ENCODE measurements at places on chromosomes 1 and 21.

GRCh38 chr21:37956772-37957171 lies 40.5 kb upstream of the KCNJ6 start:
- no peak for DNase-seq

DNA sequence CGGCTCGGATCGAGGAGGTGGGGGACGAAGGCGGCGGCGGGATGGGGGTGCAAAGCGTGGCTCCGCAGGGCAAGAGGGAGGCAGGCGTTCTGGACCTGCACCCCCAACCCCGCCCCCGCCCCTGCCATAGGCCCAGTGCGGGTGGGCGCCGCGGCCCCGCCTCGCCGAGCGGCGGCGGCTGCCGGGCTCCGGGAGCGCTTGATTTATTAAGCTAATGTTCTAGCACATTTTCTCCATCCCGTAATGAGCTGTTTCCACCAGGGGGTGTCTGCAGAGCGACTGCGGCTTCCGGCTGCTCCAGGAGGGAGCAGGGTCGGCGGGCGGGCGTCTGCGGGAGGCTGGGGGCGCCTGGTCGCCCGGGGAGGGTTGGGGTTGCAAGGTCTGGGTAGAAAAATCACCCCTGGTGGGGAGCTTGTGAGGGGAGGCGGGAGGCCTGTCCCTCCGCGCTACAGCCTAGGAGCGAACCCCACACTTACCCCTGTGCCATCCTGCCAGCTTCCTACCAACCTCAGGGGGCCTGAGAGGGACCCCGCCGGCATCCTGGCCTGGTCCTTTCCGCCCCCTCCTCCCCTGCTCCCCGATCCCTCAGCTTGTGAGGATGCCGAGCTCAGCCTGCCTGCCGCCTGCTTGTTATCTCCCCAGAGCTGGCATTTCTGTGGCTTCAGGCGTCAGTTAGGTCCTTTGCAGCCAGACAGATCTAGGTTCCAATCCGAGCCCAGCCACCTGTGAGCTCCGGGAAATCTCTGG lies 48.5 kb upstream of the ACOT11 start:
- peak; percentile 34 for DNase-seq

GRCh38 chr1:48208251-48208650 lies 14.3 kb upstream of the SLC5A9 start:
- DNase-seq, result no peak

GRCh38 chr1:15719381-15720120 lies 16.5 kb upstream of the SLC25A34 start:
- no peak for DNase-seq

DNA sequence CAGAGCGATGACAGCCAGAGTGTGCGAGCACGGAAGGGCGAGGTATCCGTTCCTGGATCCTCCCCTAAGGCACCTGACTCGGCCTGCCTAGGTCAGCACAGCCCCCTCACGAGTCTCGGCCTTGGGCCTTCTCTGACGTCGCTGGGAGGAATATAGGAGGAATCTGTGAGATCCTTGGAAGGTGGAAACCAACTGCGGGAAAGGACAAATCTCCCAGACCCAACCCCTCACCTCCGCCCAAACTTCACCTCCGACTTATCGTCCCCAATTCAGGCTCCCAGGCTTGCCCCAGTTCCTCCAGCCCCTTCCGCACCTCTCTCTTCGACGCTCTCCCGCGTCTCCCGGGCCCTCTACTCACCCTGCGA lies 494 bp downstream of the APH1A start:
- peak; percentile 42 for DNase-seq

- DNase-seq, result no peak
These were observed 83.4 kb downstream of the RUNX3 start for GRCh38 chr1:24846671-24847070.

DNA sequence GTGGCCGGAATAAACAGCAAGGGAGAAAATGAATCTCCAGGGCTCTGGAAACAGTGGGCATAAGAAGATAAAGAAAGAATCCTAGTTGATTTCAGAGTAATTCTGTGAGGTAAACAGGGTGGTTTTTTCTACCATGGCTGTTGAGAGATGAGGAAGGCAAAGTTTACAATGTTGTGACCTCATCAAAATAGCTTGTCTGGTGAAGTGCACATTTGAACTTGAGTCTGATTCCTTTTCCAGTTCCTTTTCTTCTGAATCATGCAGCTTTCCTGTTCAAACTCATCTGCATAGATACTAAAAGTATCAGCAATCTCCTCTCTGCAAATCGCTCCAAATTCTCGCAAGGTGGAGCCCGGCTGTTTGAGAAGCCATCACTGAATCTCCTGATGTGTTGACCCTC lies 161.7 kb downstream of the PLPP3 start:
- no peak for DNase-seq

DNA sequence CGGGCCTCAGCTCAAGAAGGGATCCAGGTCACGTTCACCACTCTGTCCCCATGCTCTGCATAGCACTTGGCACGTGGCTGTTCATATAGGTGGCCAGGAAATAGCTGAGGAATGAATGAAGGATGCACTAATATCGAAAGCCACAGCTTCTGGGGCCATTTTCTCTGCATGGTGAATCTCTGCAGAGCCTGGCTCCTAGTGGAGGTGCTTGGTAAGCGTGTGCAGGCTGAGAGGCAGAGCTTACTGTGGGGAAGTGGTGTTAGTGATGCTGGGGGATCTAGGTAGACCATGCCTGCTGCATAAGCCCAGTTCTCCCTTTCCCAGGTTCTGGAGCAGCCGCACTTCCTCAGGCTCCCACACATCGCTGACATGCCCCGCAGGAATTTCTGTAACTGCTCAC lies 8.3 kb downstream of the CSRP1 start:
- DNase-seq, result no peak

GRCh38 chr1:30299393-30299792 lies 424.0 kb downstream of the MATN1 start:
- DNase-seq, result no peak

DNA sequence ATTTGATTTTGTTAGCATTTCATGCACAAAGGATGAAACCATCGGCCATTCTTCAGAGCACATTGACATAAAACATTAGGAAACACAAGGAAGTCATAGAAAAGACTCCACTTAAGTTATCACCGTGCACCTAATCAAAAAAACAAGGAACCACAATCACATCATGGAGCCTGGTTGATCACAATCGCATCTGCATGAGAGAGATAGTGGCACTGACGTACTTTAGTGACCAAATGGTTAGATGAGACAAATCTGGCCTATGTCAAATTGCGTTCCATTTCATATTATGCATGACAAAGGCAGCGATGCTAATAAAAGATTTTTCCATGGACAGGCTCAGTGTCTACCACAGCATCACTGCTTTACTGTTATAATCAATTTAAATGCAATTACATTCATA lies 571.8 kb upstream of the ADGRL2 start:
- no peak for DNase-seq

DNA sequence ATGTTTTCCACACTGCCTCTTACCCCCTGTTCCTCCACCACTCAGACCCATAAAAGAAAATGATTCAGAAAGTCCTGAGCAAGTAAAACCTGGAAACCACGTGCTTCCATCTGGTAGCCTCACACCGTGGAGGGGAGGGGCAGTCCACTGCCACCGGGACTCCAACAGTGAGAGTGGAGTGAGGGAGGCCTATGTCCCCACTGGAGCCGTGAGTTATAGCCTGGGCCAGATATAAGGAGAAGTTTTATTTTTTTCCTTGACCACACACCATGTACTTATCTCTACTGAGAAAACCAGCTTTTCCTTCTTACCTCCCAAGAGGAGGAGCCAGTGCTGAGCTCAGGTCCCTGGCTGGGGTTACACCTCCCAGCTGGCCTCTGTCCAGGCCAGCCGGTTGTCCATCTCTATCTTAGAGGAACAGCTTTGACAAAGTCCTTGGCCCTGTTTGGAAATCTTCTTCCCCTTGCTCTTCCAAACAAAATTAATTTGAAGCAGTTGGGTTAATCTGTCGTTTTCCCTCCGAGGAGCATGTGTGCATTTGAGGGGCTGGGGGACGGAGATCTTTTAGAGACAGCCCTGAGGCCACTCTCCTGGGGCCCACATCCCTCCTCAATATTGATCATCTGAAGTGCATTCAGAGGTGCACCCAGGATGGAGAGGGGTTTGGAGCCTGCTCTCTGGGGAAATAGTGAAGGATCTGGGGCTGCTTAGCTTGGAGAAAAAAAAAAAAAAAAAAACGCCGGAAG lies 49.1 kb upstream of the SERBP1 start:
- DNase-seq, result no peak

DNA sequence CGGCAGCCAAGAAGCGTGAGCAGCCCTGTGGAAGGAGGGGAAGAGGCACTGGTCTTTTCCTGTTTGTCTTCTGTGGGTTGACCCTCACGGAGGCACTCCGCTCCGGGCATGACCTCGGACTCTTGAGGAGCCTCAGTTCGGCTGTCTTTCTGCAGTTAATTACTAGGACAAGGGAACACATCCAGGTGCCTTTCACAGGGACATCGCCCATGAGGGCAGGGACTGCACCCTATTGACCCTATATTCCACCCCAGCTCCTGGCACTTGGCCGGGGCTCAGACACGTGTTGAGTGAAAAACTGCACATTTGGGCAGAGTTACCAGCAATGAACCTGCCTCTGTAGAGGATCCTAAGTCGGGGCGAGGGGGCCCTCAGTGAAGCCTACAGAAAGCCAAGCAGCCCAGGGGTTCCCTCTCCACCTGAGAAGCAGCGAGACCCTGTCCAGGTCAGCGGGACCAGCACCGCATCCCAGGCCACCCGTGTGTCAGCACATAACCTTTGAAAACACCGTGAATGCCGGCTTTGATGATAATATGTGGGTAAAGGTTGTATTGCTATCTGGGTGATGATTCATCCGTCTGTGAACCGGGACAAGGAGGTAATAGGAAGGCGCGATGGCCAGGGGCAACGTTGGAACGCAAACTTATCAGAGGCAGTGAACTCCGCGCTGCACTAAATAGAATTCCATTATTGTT lies 161.4 kb upstream of the ARHGEF16 start:
- DNase-seq, result no peak

DNA sequence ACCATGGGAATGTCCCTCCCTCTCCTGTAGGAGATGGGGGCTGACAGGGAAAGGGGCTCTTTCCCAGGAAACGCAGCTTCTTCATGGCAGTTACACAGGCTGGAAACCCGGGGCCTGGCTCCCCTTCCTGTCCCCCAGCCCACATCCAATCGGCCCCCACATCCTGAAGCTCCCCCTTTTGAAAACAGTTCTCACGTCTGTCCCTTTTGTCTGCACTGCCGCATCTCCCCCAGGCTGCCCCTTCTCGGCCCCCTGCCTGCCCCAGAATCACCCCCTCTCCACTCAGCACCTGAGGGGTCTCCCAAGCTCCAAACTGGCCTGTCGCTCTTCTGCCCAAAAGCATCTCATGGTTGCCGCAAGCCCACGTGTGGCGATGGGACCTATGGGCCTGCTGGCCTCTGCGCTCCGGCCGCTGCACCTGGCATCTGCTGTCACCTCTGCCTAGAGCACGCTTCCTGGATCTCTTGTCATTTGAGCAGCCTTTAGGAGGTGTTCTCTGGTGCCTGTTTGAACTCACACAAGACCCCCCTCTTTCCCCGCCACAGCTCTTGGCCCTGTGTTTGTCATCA lies 867 bp downstream of the SLC1A7 start:
- DNase-seq, result no peak

- no peak for DNase-seq
These were observed 4.7 kb downstream of the CCDC190 start for GRCh38 chr1:162856260-162856659.

DNA sequence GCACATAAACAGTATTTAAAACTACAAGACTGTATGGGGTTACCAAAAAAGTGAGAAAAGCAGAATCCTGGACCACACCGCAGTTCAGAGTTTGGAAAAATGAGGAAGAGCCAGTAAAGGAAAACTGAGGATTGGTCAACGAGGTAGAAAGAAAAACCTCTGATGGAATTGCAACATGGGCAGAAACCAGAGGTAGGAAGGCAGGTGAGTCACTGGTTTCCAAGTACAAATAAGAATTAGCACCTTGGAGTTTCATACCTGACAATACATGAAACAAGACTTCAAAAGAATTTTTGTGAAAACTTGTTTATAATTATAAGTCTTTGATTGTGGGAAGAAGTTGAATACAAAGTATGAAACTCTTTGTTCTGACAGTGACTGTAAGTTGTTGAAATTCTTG lies 533.7 kb upstream of the DAB1 start:
- no peak for DNase-seq

DNA sequence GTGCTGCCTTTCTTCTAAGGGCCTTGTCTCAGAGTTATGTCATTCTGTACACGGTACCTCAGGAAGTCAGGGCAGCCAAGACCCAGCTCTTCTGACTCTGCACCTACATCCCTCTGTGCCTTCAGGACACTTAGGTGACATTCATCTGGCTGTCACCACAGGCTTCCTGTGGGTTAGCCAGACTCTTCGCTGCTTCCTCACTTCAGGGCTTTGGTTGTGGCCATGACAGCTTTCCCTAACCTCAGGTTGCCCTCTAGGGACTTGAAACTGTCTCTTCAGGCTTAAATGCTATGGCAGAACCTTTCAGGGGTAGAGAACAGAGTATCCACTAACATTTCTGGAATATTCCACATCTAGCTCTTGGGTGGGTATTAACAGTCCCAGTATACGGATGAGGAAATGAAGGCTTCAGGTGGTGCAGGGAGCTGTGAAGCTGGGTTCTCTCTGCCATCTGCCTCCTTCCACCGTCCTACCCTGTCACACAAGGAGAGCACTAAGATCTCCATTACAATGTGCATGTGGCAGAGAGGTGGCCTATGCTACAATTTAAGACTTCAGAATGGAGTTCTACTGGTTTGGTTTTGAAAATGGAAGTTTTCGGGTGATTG lies 9.9 kb downstream of the TSSK3 start:
- peak; percentile 77 for DNase-seq

DNA sequence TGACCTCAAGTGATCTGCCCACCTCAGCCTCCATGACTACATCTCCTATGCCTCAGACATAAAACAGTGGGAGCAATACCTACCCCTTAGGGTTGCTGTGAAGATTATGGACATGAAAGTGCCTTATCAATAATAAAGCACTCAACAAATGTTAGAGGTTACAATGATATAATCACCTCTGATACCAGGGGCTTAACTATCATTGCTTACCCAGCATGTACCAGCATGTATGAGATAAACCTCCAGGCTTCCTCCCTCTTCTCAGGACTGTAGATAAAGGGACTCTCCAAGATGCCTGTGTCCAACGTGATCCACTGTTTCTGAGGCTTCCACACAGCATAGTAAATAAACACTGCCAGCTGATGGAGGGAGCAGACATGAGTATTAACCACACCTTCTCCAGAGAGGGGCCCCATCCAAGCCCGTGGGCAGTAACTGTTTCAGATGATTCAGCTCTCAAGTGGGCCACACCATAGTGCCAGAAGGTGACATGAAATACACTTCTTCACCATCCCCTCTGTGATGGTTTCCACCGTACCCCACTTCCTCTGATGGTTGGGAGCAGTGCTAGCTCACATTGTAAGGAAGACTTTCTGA lies 26.2 kb downstream of the RHBDL2 start:
- no peak for DNase-seq

- DNase-seq, result no peak
These were observed 18.9 kb downstream of the ANGPTL7 start for GRCh38 chr1:11207898-11208611.

DNA sequence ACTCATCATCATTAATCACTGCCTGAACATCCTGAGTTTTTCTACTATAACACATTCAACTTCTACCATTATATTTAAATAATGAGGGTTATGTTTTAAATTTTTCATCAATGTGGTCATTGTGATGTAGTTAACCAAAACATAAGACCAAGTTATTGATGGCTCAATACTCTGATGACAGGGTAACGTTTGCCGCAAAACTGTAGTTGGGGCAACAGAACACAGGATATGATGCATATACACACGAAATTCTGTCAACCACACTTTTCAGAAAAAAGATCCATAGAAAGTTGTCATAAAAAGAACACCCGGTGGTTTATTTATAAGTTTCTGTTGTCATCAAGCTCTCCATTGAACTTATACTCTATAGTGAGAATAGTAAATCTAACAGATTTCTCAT lies 121.7 kb upstream of the COL11A1 start:
- DNase-seq, result no peak

GRCh38 chr1:212129781-212130180 lies 94.2 kb downstream of the DTL start:
- DNase-seq, result no peak

Data from CD4-positive, alpha-beta T cell treated with Interleukin-15 for 4 hours (primary cell).